ENCODE measurements at places on chromosomes 11 and 22.

DNA sequence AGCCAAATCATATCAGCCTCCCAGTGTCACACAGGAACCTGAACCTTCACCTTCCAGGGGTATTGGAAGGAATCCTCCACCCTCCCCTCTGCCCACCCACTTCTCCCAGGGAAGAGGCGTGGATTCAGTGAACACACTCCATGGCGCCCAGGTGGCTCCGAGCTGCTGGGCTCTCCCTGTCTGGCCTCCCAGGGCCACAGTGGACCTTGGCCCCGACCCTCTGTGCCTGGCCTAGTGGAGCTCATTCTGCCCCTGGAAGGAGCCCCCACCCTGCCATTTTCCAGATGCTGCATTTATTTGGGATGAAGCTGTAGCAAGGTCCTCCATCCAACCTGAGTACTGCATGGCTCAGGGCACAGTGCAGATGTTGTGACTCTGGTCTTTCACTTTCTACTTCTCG, 1340.1 kb downstream of the TBC1D22A start:
- no peak for DNase-seq

GRCh38 chr11:116918925-116919655, 81.7 kb upstream of the APOA1 start:
- DNase-seq = no peak

- no peak for DNase-seq
These were observed 5.4 kb upstream of the OR51A2 start for GRCh38 chr11:4960877-4961276.

DNA sequence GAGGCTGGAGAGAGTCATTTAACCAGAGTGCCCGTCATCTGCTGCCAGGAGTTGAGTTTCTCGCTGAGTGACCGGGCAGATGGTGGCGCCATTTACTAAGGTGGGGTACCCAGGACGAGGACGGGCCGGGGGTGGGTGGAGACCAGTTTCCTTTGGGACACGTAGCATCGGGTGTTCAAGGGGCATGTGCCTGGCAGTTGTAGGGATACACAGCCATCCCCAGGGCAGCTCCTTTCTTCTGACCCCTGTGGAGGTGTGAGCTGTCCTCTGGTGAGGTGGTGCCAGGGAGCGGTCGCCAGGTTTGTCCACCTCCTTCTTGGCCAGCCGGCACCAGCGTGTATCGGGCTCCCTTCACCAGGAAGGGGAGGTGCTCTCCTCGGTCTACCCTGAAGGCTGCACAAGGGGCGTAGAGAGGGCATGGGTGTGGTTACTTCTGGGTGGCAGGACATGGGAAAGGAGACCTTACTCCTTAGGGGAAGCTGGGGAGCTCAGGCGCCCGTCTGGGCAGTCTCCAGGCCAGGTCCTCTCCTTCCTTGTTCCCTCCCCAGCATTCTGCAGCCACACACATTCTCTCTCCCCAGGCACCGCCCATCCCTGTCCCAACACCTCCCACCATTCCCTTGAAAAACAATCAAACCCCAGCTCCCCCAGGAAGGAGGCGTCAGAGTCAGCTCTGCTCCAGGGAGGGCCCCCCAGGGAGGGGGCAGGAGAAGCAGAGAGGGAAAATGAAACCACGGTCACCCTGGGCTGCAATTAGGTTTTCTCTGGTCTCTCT, 10.3 kb upstream of the MB start:
- DNase-seq = peak; percentile 90

- no peak for DNase-seq
These were observed 15.7 kb upstream of the SYT8 start for GRCh38 chr11:1819074-1819473.

- peak; percentile 53 for DNase-seq
These were observed 33.3 kb upstream of the PDGFB start for GRCh38 chr22:39278040-39278439.

GRCh38 chr11:125918140-125918840, 14.0 kb downstream of the DDX25 start:
- DNase-seq = no peak

- DNase-seq = no peak
These were observed 2.6 kb downstream of the RCE1 start for GRCh38 chr11:66845876-66846212.

DNA sequence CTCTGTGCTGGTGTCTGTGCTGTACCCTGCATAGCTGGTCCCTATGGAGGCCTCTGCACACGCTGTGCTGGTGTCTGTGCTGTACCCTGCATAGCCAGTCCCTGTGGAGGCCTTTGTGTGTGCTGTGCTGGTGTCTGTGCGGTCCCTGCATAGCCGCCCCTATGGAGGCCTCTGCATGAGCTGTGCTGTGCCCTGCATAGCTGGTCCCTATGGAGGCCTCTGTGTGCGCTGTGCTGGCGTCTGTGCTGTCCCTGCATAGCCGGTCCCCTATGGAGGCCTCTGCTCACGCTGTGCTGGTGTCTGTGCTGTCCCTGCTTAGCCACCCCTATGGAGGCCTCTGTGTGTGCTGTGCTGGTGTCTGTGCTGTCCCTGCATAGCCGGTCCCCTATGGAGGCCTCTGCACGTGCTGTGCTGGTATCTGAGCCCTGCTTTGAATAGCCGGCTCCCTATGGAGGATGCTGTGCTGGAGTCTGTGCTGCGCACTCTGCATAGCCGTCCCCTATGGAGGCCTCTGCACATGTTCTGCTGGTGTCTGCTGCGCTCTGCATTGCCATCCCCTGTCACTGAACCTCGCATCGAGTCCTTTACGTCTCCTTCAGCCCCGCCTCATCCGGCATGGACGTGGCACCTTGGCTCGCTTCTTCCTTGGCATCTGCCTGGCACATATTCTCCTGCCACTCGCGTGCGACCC, 6.2 kb downstream of the NADSYN1 start:
- DNase-seq = no peak

DNA sequence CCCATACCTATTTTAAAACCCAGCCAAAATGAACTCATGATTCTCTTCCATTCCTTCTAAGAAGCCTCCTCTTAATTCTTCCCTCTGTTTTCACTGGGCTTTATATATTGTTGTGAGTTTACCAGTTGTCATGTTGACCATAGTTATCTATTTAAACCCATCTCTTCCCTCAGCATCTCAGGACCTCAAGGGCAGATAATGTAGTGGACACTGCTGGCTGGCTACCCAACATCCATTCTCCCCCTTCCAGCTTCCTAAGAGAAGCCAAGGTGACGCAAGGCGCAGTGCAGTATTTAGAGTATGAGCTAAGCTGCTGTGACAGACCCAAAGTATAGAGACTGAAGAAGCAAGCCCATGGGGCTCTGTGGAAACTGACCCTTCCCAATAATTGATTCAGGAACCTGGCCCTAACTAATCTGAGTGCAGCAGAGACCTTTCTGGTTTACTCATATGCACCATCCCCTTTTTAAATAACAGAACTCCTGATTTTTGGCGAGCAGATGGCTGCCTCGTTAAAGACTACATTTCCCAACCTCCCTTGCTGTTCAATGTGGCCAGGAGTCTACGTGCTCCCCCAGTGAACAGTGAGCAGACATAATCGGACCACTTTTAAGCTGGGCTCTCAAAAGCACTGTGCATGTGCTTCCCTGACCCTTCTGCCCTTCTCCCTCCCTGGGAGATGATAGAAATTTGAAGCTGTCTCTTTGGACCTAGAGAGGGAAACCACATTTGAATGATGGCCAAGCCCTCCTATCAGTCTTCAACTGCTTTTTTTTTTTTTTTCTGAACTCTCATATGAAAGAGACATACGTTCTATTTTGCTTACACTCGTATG, 28.1 kb upstream of the CREB3L1 start:
- DNase-seq = peak; percentile 67

GRCh38 chr11:61336171-61336935, 3.3 kb downstream of the TKFC start:
- peak; percentile 70 for DNase-seq

DNA sequence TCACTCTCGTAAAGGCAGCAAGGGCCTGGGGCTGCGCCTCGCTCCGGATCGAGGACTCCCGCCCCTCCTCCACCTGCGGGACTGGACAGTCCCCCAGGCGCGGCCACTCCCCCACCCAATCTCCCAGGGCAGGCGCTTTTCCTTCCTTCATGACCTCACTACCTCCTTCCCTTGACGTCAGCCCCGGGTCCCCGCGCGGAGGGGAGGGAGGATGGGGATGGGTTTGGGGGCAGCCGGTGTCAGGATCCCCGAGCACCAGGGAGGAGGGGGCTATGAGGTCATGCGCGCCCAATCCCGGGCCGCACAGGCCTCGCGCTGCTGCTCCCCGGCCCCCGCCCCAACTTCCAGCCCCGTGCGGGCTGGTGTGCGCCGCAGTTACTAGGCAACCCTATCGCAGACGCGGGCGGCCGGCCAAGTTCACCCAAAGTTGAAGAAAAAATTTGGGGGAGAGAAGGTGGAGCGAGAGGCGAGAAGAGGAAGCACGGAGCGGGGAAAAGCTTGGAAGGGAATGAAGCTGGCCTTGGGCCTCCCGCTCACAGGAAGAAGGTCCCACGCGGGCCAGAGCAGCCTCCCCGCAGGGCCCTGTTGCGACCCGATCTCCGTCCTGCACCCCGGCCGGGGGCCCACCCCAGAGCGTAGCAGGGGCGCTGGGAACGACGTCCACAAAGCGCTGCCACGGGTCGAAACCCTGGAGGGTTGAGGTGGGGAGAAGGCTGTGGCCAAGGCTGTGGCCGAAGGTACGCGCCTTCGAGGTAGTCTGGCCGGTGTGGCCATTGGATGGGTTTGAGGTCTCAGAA, 8.3 kb downstream of the WT1 start:
- DNase-seq = no peak

DNA sequence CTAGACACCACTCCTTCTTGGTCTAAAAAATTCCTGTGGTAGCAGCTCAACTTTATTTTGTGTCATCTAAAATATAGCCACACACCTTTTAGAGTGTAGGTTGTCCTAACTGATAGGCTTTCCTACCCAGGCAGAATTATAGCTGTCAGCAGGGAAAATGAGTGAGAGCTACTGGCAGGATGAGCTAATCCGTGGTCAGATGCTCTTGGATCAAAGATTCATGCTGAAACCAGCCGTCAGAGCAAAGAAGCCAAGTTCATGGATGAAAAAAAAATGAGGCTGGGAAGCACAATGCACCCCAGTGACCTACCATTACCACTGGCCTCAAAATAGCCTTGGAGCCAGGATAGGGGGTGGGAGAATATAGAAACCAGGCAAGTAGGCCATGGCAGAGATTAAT, 113.1 kb upstream of the BLID start:
- DNase-seq = peak; percentile 61

GRCh38 chr22:28917747-28918549, 34.6 kb downstream of the ZNRF3 start:
- peak; percentile 31 for DNase-seq

DNA sequence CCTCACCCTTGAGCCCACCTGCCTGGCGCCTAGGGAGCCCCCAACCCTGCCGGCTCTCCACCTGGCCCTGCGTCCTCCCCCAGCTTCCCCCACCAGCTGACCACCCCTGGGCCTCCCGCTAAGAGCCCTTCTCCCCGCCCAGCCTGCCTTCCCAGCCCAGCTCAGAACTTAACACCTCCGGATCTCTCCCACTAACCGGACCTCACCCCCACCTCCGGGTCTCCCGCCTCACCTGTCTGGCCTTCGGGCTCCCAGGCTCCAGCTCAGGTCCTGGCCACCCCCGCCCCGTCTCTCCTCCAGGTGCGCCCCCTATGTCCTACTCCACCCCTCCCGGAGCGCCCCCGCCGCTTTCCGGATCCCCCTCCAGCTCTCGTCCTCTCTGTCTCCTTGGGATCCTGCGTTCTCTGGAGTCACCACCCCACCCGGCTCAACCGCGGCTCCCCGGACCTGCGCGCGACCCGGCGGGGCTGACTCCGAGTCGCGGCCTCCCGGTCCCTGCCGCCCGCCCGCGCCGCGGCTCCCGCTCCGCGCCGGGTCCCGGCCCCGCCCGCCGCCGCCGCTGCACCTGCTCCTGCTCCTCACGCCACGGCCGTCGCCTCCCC, at the start of gene KCNJ11:
Gene KCNJ11 (minus strand): TSS at position 51 of the 602 bp plus-strand sequence. CDS start 568 bp downstream, outside the sequence.
- DNase-seq = no peak

- DNase-seq = no peak
These were observed 636 bp upstream of the PHOX2A start for GRCh38 chr11:72244361-72245262.

GRCh38 chr11:130536106-130537040, 87.9 kb downstream of the ADAMTS15 start:
- peak; percentile 30 for DNase-seq

GRCh38 chr22:44883011-44883421, 126.8 kb downstream of the PHF21B start:
- no peak for DNase-seq

- peak; percentile 9 for DNase-seq
These were observed 27.8 kb upstream of the CCDC134 start for GRCh38 chr22:41772645-41773044.

DNA sequence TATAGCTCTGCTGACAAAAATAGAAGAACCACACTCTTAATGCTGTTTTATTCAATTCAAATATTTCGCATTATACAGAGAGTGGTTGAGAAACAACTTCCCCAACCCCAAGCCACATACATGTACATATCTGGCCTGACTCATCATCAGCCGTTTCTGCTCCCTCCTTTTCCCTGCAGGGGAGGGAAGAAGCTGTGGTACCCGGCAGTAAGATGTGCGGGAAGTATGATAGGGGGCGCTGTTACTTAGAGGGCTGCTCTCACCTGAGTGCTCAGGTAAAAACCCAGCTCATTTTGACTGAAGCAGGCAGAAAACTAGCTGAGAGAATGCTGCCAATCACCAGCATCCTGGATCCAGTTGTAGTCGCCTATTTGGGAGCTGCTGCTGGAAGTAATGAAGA, 85.5 kb downstream of the NELL1 start:
- DNase-seq = no peak

DNA sequence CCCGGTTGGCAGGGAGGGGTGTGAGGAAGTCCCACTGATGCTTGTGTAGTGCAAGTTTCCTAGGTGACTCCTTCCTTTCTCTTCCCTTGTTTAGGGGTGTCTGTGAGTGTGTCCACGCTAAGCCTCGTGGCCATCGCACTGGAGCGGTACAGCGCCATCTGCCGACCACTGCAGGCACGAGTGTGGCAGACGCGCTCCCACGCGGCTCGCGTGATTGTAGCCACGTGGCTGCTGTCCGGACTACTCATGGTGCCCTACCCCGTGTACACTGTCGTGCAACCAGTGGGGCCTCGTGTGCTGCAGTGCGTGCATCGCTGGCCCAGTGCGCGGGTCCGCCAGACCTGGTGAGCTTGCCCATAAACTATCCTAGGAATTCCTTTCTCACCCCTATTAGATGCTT, 10.4 kb downstream of the CCKBR start:
- no peak for DNase-seq

DNA sequence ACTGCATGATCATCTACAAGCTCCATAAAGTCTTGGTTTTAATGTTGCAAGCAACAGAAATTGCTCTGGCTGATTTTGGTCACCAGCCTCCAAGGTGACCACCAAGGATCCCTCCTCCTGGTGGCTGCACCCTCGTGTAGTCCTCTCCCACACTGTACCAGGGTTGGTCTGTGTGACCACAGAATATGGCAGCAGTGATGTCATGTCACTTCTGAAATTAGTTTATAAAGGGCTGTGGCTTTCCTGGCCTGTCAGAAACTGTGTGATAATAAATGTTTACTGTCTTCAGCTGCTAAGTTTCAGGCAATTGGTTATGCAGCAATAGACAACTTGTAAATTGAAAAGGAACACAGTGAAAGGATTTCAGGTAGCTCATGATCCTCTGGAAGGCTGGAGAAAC, 5.3 kb upstream of the PRDM11 start:
- no peak for DNase-seq

DNA sequence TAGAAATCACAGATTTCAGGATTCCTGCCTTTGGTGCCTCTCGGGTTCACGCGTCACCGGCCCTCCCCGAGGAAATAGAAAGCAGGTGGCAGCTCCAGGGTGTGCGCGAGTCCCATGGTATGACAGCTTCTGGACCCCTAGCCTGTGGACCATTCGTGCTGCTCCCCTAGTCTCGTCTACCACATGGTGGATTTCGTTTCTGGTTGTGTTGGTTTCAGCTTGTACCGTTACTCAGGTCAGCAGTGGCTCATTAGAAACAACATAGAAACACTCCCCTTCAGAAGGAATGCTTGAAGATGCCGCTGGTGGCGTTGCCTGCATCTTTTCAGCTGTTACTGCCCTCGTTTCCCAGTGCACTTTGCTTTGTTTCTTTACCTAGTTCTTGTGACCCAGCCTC, 700 bp downstream of the TTC17 start:
- DNase-seq = peak; percentile 28

All from IMR-90 (cell line).